Stimulated activated CD8-positive, alpha-beta memory T cell treated with anti-CD3 and anti-CD28 coated beads, Interleukin-4, amount 100 ng/mL, for 4 hours (primary cell): ENCODE measurements at places on chromosomes 1 and 21.

GRCh38 chr1:103517380-103518047, 8.0 kb upstream of the RNPC3 start:
- no peak for DNase-seq

DNA sequence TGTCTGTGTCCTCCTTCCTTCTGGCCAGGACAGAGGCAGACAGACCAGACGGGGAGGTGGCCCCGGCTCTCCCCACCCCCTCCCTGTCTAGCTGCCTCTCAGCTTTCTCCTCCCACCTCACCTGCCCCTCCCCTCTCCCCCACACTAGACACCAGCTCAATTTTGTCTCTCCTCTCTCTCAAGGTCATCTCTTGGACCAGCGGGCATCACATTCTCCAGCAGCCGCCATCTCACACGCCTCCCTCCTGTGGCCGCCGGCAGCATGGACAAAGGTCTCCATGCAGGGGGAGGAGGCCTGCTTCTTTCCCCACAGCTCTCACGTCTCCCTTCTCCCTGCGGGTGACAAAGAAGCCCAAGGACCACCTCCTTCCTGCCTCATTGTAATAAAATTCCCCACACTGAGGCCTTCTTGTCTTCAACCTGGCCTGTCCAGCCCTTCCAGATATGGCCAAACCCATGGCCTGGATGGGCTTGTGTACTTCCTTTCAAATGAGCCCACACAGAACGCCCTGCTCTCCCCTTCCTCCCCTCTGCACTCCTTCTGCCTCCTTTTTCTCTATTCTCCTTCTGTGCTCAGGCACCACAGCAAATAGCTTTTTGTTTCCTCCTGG, 14.6 kb downstream of the OPTC start:
- no peak for DNase-seq

DNA sequence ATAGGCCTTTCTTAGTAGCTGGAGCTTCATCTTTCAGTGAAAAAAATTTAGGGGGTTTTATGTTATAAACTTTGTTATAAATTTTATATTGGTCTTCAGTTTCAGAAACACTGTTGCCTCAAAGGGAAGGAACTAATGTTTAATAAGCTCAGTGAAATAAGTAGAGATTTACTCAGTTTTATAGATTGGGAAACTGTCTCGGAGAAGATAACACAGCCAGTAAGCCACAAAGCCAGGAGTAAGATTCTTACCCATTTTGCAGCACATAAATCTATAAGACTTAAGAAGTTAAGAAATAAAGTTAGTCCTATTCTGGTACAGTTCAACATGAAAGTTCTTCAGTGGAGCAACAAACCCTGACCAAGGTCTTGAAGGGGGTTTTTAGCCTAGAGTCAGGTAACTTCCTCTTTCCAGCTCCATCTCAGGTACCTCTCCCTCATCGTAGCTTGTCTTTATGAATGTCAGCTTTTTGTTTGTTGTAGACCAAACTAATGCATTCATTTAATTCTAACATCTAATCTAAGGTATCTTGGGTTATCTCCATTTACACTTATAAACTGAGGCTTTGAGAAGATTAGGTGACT, 3.3 kb downstream of the KPNA6 start:
- no peak for DNase-seq

DNA sequence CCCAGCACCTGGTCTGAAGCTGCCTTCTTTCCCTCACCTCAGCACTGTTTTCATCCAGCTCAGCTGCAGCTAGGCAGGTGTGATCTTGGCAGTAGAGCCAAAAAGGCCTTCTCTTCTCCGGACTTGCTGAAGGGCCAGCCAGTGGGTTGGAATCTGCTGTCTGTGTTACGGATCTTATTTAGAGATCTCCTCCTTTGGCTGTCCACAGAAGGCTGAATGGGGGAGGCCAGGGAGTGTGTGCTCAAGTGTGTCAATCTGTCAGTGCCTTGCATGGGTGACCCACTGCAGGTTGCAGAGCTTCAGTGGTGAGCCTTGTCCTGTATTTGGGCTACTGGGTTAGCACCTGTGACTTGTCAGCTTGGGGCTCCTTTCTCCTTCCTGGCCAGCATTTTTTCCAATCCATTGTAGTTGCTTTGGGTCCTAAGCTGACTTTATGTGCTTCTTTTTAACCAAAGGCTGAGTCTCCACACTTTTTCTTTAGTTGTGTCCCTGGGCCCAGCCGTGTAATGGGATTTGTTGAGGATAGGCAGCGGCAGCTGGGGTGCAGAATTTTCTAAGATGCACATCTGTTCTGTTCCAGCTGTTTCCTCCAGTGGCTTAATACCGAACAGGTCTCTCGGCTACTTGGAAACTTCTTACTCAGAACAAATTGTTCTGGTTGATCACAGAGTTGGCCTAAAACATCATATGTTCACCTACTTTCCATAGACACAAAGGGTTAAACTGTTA, 126.8 kb downstream of the PEX14 start:
- no peak for DNase-seq

DNA sequence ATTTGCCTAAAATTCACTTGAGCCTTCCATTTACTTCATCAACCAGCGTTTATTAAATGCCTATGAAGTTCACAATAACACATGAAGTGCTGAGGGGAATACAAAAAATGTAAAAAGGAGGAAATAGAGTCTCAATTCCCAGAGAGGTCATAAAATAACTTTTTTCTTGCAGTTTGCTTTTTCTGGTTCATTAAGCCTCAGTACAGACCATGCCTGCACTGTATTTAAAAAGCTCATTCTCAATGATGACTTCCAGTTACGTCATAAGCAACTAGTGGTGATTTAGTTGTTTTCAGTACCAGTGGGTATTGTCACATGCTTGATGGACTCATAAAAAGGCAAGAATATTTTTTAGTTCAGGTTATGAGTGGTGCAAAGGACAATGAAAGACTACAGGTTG, 160.1 kb upstream of the UBE2U start:
- no peak for DNase-seq

GRCh38 chr21:30333736-30334135, 3.8 kb downstream of the KRTAP27-1 start:
- no peak for DNase-seq

DNA sequence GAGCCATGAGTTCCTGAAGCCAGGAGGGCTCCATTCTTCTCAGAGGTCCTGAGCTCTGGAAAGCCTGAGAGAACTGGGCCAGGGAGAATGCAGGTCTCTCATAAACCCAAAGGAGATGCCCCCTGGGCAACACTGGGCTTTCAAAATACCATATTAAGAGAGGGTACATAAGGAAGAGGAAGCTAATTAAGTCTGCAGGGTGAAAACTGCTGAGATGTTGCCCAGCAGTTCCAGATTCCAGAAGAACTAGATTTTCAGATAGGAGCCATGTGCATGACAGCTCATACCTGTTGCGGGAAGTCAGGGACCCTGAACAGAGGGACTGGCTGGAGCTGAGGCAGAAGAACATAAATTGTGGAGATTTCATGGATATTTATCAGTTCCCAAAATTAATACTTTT, 40.9 kb downstream of the CYP4A11 start:
- no peak for DNase-seq

- DNase-seq, result no peak
Measured at GRCh38 chr1:48679859-48680258, 96.8 kb downstream of the BEND5 start.

- DNase-seq, result no peak
Measured at GRCh38 chr21:27363719-27364477, 397.0 kb upstream of the ADAMTS5 start.

GRCh38 chr1:40711465-40712404, 20.2 kb downstream of the NFYC start:
- no peak for DNase-seq

DNA sequence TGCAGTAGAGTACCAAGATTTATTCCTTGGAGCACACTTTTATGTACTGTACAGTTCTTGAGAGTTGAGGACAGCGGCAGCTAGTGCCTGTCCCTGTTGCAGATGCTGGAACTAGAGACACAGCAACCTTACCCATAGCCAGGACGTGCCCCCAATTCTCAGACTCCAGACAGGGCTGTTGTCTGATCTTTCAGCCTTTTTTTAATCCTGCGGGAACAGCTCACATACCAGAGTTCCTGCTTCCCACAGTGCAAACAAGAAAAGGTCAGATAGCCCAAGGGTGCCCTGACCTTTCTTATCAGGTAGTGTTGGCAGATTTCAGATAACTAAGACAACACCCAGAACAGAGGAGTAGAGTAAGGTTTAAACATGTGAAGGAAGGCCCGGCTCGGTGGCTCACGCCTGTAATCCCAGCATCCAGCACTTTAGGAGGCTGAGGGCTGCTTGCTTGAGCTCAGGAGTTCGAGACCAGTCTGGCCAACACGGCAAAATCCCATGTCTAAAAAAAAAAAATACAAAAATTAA, 78.5 kb downstream of the DOP1B start:
- no peak for DNase-seq

DNA sequence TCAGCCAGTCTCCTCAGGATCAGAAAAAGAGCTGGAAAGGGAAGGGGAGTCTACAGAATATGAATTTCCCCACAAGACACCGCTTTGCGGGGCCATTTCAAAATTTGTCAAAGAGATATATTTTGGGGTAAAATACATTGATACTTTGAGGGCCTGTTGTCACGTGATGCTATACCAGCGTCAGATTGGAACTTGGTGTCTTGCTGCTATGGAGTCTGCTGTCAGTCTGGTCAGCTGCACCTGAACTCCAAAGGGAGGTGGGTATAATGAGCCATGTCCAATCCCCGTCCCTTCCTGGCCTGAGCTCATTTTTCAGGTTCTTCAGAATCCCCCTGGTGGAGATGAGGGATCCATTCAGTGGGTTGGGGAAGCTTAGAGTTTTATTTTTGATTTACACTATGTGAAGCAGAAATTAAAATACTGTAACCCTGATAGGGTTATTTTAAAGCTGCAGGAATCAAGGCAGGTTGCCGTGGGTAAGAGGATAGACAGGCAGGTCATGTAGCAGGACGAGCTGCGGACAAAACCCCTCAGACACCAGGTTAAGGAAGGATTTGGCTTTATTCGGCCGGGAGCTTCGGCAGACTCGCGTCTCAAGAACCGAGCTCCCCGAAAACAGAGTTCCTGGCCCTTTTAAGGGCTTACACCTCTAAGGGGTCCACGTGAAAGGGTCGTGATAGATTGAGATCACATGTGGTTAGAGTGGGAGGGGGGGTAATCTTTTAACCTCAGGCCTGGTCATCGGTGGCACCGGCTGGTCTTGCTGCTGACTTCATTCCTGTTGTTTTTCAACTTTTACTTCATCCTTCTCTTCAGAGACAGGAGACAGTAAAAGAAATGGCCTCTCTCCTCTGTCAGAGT, 2.2 kb upstream of the POFUT2 start:
- DNase-seq, result no peak

GRCh38 chr1:28538286-28538685, 14.6 kb upstream of the TRNAU1AP start:
- no peak for DNase-seq

DNA sequence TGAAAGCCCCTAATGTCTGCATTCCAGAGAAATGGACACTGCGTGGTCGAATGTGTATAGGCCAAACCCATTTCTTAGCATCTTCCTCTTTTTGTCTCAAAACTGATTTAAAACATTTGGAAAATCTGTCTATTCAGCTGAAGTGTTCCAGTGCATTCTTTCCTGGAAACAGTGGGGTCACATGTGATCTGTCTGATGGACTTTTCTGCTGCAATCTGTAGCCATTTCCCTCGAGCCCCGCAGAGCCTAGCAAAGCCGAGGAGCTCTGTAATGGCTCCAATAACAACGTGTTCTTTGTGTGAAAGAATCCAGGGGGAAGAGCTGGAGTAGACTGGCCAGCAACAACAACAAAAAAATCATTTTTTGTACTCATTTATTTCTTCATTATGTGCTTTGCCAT, 329.3 kb downstream of the BARHL2 start:
- DNase-seq, result no peak

DNA sequence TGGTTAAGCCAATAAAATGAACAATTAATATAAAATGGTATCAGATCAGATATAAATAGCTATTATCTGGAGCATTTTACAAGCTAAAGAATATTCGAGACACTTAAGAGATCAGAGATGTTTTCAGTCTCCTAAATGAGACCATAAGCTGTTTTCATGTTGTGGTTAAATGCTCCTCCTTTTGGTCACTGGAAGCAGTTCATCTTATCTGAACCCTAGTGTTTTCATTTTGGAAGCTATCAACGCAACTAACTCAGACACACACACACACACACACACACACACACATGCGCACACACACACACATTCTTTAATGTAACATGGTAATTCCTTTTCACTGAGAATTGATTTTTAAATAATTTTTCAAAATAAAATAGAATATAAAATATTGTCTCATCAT, 10.0 kb upstream of the LRRC8C start:
- no peak for DNase-seq
